Cardiac atrium fibroblast (primary cell): ENCODE measurements at places on chromosomes 3 and 15. TPM values are rescaled to one million over a fixed set of nuclear protein-coding genes. Genes with fewer than 3 reads are reported as not detected.

CYP8B1 gene
- total RNA-seq, result not detected in 2 replicates

TP63 gene
- total RNA-seq, result under 0.01 TPM in 1 of 2 replicates, not detected in the other

NANOGP8 gene
- not detected in 2 replicates for total RNA-seq

FANCD2OS gene
- total RNA-seq, result not detected in 2 replicates

CAMK1 gene
- total RNA-seq, result 25.1 and 30.7 TPM in 2 replicates

ILDR1 gene
- total RNA-seq, result not detected in 2 replicates

SHF gene
- 1.6 and 1.8 TPM in 2 replicates for total RNA-seq

VWA5B2 gene
- not detected in 2 replicates for total RNA-seq

NDN gene
- 83.2 and 109 TPM in 2 replicates for total RNA-seq

LMAN1L gene
- total RNA-seq, result 0.36 TPM in 1 of 2 replicates, not detected in the other

SLCO3A1 gene
- 7.4 and 7.6 TPM in 2 replicates for total RNA-seq

HTR3E gene
- total RNA-seq, result not detected in 2 replicates

TMCO5A gene
- total RNA-seq, result not detected in 2 replicates

C3orf70 gene
- total RNA-seq, result 2.4 and 3.1 TPM in 2 replicates

SCN10A gene
- under 0.01 TPM in 1 of 2 replicates, not detected in the other for total RNA-seq

PDCD7 gene
- 12.1 and 16.5 TPM in 2 replicates for total RNA-seq

PLAAT1 gene
- total RNA-seq, result not detected in 2 replicates

TM4SF18 gene
- 0.36 and 2.4 TPM in 2 replicates for total RNA-seq

PTH1R gene
- 7.5 and 13.5 TPM in 2 replicates for total RNA-seq

SPTSSB gene
- total RNA-seq, result not detected in 2 replicates

GPR156 gene
- 0.49 and 3.4 TPM in 2 replicates for total RNA-seq

EAF2 gene
- 0.32 TPM in 1 of 2 replicates, not detected in the other for total RNA-seq

DUOX1 gene
- not detected in 2 replicates for total RNA-seq

RTP1 gene
- total RNA-seq, result not detected in 2 replicates

STARD5 gene
- 9.4 and 13.6 TPM in 2 replicates for total RNA-seq

SNX22 gene
- under 0.01 TPM in 1 of 2 replicates, not detected in the other for total RNA-seq

FAM81A gene
- 0.97 TPM in 1 of 2 replicates, not detected in the other for total RNA-seq

ZNF502 gene
- total RNA-seq, result 3.6 and 5.4 TPM in 2 replicates

LIPC gene
- total RNA-seq, result 0.16 and 0.90 TPM in 2 replicates

COPS2 gene
- total RNA-seq, result 53.1 and 54.7 TPM in 2 replicates

TTLL13 gene
- not detected in 2 replicates for total RNA-seq

MB21D2 gene
- total RNA-seq, result 7.2 and 7.3 TPM in 2 replicates

PLA2G4D gene
- total RNA-seq, result not detected in 2 replicates

BSN gene
- total RNA-seq, result 0.16 and 0.36 TPM in 2 replicates

PPP1R2 gene
- 56.9 and 63.2 TPM in 2 replicates for total RNA-seq

STX19 gene
- total RNA-seq, result not detected in 2 replicates

HCN4 gene
- not detected in 2 replicates for total RNA-seq

CCR3 gene
- not detected in 2 replicates for total RNA-seq

CMTM8 gene
- 1.8 and 7.8 TPM in 2 replicates for total RNA-seq

THBS1 gene
- total RNA-seq, result 2,581 and 3,340 TPM in 2 replicates

BTD gene
- total RNA-seq, result 19.0 and 35.3 TPM in 2 replicates

TSPAN3 gene
- 216 and 282 TPM in 2 replicates for total RNA-seq

RTP3 gene
- not detected in 2 replicates for total RNA-seq

STRC gene
- total RNA-seq, result not detected in 2 replicates

LRRK1 gene
- total RNA-seq, result 11.2 and 13.0 TPM in 2 replicates

ACAN gene
- 0.16 and 0.36 TPM in 2 replicates for total RNA-seq

RIOX2 gene
- 25.1 and 27.4 TPM in 2 replicates for total RNA-seq

BOC gene
- 5.2 and 10.4 TPM in 2 replicates for total RNA-seq

CLDN1 gene
- 0.32 TPM in 1 of 2 replicates, not detected in the other for total RNA-seq

CADM2 gene
- not detected in 2 replicates for total RNA-seq

ITGB5 gene
- total RNA-seq, result 177 and 202 TPM in 2 replicates

CNTN4 gene
- not detected in 2 replicates for total RNA-seq

SELENOS gene
- total RNA-seq, result 95.1 and 125 TPM in 2 replicates

PLA2G4F gene
- not detected in 2 replicates for total RNA-seq
